ENCODE measurements at places on chromosomes 2 and 18.

- DNase-seq, result no peak
Observed at GRCh38 chr2:211760103-211760502, 778.5 kb downstream of the ERBB4 start.

GRCh38 chr2:206700156-206700555 lies 18.0 kb downstream of the DYTN start:
- no peak for DNase-seq

DNA sequence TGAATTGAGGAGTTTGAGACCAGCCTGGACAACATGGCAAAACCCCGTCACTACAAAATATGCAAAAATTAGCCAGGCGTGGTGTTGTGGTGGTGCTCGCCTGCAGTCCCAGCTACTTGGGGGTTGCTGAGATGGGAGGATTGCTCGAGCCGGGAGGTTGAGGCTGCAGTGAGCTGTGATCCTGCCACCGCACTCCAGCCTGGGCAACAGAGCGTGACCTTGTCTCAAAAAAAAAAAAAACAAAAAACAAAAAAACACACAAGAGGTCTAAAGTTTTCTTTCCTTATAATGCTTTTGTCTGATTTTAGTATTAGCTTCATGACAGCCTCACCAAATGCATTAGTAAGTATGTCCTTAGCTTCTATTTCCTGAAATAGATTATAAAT lies 43.1 kb downstream of the VPS54 start:
- DNase-seq, result no peak

DNA sequence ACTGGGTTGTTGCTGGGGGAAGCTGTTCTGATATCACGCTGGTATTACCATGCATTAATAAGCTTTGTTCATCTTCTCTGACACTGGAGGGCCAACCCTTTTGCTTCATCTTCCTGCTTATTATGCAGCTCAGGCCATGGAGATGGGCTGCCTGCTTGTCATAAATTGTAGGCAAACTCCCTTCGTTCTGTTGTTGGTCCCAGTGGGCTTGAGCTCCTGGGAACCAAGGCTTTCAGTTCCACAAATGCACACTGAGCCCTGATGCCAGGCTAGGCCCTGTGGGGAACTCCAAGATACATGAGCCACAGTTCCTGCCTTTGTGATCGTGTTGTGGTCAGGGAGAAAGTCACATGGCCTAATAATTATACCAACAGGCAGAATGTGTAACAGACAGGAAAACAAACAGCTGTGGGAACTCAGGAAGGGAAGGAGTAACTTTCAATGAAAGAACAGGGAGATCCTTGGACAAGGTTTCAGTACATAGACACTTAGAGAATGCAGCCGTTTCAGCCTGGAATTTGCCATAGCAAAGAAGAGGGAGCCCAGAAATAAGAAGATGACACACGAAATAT lies 49.0 kb upstream of the BCL2L11 start:
- no peak for DNase-seq

DNA sequence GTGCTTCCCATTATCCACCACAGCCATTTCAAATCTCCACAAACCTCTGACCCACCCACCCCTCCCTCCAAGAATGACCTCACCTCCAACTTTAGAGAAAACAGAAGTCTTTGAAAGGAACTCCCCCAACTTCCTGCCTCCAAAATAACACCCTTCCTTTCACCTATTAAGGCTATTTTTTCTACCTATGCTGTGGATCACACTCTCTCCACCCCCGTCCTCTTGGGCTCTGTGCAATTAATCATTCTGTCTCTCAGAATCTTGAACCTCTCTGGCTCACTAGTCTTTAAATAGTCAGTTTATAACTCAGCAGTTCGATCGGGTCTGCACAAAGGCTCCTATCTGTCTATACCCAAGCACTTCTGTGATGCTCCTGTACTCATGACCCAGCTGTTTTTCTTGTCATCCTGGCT lies 37.3 kb upstream of the XPO1 start:
- no peak for DNase-seq

DNA sequence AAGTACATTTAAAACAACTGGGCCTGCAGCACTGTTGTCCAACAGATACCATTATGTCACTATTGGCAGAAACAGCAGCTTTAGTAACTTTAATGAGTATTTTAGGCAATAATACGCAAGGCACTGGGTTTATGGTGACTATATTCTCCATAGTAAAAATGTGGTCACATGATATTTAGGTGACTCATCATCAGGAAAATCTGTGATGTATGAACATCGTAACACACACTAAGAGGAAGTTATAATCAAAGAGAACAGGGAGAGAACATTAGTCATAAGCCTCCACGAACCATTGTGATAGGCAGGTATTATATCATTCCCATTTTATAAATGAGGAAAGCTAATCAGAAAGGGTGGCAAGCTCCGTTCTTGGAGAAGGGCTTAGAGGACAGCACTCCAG lies 36.9 kb downstream of the RAPH1 start:
- no peak for DNase-seq

DNA sequence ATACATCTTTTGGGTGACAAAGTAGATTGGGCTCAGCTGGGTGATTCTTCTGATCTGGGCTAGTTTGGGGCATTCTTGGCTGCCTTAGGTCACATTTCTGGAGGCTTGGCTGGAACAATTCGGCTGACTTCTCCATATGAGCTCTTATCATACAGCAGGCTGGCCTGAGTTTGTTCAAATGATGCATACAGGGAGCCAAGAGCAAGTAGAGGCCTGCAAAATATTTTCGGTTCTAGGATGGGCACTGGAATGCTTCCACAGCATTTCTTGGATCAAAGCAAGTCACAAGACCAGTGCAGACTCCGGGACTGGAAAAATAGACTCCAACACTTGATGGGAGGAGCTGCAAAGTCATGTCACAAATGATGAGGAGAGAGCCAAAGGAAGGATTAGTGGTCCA lies 98.4 kb downstream of the SCG2 start:
- no peak for DNase-seq

- no peak for DNase-seq
Observed at GRCh38 chr2:205563646-205564045, 118.7 kb upstream of the NRP2 start.

DNA sequence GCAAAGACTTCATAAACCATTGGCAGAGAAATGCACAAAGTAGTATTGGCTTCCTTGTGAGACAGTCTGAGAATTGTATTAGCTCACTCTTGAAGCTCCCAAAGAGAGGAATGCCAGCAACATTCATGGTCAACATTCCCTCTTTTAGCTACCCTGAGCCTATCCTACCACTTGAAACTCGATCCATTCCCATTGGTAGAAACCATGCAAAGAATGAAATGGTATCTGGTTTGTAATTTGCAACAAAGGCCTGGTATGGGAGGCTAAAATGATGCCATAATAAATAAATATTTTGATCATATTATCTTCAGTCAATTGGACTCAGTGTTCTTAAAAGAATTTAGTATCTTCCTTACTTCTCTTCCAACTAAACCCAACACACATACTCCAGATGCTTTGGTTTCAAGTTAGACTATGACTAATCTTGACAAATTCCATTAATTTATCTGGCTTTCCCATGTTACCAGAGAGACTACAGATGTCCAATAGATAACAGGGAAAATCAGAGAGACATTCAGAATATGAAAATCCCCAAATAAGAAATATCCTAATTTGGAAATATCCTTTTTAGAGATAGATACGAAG lies 102.9 kb downstream of the DHRS9 start:
- DNase-seq, result no peak

DNA sequence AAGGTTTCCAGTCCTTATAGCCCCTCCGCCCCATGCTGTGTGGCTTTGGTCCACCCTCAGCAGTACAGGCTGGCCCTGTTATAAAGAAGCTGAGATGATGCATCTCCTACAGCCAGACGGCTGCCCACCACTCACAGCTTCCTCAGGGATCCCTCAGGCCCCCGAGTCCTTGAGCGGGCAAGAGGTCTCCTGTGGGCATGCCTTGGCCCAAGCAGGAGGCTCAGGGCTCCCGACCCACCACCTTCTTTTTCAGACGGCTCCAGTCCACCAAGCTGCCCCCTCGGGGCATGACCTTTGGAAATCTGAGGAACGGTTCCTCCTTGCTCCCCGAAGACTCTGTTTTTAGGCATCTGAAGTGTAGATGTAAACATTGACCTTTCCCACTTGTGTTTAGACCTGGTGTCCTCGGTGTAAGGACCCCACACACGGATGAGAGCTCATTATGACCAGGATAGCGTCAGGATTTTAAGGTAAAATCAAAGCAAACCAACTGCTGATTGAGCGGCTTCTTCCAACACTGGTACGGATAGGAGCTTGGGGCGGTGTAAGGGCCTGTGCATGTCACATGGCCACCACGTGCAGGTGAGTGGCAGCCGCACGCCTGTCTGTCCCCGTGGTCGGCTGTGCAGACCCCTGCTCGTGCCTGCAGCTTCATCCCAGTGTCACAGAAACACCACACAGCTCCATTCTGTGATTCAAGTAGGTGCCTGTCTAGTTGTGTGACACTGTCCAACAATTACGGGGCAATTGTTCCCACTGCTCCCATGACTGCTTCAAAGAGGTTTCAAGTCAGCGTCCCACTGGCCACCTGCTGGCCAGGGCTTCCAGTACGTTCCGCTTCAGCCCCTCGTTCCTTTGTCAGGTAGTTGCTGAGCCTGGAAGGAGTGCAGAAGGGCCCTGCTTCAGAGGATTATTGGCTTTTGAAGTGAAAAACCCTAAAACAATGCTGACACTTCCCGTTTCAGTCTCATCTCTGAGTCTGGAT lies 74.7 kb downstream of the NDUFA10 start:
- DNase-seq, result no peak

GRCh38 chr2:30665761-30666265 lies 141.4 kb downstream of the CAPN13 start:
- DNase-seq, result no peak

DNA sequence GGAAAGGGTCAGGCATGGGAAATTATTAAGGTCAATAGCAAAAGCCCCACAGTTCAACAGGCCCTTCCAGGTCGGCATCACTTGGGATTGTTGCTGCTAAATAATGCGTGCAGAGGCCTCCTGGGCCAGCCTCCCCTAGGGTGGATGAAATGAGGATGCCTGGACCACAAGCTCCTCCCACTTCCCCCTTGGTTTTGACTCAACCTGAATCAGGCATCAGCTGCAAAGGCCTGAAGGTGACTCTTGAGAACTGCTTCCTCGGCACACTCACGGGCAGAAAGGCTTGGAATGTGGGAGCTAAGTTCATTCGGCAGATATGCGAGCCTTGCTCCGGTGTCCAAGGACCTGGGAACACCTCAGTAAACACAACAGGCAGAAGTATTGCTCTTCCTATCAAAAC lies 69.3 kb downstream of the MBP start:
- no peak for DNase-seq

DNA sequence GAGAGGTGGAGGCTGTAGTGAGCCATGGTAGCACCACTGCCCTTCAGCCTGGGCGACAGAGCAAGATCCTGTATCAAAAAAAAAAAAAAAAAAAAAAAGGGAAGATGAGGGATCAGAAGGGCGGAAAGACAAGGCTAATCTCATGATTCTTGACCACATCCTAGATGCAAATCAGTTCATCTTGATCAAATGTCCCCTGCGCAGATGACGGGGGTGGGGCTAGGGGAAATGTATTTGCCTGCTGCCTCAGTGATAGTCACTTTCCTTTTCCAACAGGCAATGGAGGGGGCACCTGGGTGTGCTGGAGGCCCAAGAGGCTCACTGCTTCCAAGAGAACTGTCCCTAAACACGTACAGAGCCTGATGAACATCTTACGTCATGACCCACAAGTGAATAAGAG lies 3.7 kb upstream of the EMILIN2 start:
- no peak for DNase-seq

GRCh38 chr2:240391111-240392051 lies 44.1 kb upstream of the GPC1 start:
- DNase-seq, result peak; percentile 67

- no peak for DNase-seq
Observed at GRCh38 chr18:44859263-44859662, 178.6 kb downstream of the SETBP1 start.

- DNase-seq, result no peak
Observed at GRCh38 chr2:113283704-113284284, 5.1 kb upstream of the PAX8 start.

GRCh38 chr18:5237083-5237722 lies 40.1 kb upstream of the AKAIN1 start:
- DNase-seq, result no peak

DNA sequence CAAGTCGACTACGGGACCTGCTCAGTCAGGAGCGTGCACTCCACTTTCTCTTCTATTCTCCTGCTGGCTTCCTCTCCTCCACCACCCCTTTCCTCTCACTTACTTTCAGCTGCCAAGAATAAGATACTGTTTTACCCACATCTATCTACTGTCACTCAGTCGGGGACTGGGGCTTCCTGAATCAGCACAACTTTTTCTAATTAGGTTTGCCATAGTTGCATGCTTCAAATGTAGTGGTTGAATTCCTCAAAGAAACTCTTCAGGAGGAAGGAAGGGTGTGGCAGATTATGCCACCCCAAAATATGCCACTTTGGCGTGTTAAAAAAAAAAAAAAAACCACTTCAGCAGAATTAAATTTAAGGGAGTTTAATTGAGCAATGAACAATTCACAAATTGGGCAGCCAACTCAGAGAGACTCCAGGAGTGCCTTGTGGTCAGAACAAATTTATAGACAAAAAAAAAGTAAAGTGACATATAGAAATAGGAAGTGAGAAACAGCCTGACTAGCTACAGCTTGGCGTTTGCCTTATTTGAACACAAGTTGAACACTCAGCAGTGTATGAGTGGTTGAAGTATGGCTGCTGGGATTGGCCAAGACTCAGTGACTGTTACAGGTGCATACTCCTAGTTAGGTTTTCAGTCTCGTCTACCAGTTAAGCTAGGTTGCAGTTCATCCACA lies 32.5 kb upstream of the RMDN2 start:
- no peak for DNase-seq

GRCh38 chr2:231093933-231094332 lies 30.9 kb downstream of the HTR2B start:
- DNase-seq, result no peak

DNA sequence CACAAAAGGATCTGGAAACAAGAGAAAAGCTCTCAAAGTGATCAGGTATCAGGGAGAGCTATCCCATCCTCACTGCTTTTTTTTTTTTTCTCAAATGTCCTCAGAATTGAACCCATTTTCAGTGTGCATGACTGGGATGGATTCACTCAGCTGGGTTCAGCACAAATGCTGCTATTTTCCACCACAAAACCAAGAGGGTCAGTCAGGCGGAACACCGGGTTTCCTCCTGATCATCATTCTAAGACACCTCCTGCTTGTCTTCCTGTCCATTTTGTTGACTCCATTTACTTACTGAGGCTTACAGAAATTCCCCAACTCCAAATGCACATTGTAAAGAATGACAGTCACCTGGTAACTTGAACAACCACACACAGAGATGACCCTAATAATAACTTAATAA lies 39.9 kb downstream of the CYRIA start:
- DNase-seq, result no peak

DNA sequence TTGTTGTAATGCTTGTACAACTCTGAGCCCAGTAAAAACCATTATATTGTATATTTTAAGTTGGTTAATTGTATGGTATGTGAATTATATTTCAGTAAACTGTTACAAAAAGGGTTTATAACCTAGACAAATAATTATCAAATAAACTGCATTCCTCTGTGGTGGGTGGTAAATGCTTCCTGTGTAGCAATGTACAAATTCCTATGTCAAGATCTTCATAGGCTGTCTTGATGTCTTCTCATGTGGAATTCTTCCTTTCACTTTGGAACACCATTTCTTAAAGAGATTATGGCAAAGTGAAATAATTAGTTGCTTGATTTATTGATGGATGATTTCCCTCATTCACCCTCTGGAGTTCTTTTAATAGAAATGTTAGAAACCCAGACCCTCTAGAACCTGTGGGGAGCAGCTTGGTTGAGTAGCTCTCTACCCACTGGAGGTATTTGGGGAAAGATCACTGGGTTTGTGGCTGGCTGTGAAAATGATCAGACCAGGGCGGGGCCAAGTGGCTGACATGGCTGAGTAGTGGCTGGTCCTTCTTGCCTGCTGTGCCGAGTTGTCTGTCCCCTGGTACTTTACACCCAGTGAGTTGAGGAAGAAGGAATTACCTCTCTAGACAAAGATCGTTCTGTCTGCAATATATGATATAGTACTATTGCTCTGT lies 22.4 kb upstream of the MGAT5 start:
- DNase-seq, result no peak
